ENCODE measurements at places on chromosomes 1 and 21.
A peak's percentile ranks its signal among the peaks of the same experiment; 100 is the strongest.

- H3K27ac ChIP-seq, result no peak overlapping the region
- no peak overlapping the region for H3K4me3 ChIP-seq
- no peak for DNase-seq
Measured at GRCh38 chr1:213082420-213083111, 31.5 kb downstream of the RPS6KC1 start.

DNA sequence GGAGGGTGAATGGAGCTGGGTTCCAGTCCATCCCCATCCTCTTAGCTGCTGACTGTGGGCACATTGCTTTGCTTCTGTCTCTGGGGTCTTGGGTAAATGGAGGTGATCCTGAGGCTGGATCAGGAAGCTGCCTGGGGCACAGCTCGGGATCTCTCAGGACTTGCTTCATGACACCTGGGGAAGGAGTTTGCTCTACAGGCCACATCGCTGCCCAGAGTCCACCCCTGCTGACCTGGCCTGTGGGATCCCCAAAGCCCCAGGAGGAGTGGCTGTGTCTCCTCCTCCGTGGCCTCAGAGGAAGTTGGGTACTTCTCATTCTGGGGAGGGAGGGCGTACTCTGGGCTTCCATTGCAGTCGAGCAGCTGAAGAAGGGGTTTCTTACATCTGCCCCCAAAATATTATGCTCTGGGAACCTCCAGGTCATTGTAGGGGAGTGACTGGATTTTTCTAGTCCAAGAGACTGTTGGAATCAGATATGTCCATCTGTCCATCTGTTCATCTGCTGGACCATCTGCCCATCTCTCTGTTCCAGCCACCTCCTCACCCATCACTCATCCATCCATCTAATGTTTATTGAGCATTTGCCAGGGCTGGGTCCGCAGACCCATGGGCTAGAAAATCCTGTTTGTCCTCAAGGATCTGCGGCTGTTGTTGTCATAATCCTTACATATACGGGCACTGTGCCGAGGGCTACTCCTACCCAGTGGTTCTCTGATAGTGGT lies 45.9 kb downstream of the ARHGEF10L start:
- no peak for DNase-seq
- no peaks in the 10 kb centered on the region for H3K36me3 ChIP-seq
- H3K4me3 ChIP-seq, result no peak overlapping the region
- no peak overlapping the region for H3K27ac ChIP-seq
- no peaks in the 10 kb centered on the region for H3K27me3 ChIP-seq
- H3K4me1 ChIP-seq, result peaks cover 45% of the 10 kb centered on the region

DNA sequence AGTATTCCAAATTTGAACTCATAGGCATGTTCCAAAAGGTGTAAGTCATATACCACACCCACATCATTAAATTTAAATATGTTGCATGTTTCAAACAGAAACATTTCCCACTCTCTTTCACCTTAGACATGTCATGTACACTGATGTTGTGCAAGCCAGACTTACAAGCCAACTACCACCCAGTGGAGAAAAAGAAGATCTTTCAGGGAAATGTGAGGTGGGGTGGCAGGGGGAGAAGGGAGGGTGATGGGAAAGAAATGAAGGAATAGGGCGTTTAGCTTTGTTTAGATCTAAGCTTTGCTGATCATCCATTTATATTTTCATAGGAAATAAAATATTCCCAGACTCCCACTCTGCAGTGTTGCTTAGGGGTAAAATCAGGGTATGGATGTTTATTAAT lies 1.6 kb downstream of the NEGR1 start:
- no peak for DNase-seq
- no peak overlapping the region for H3K27ac ChIP-seq
- H3K27me3 ChIP-seq, result no peaks in the 10 kb centered on the region
- H3K36me3 ChIP-seq, result no peaks in the 10 kb centered on the region
- H3K4me1 ChIP-seq, result no peaks in the 10 kb centered on the region

DNA sequence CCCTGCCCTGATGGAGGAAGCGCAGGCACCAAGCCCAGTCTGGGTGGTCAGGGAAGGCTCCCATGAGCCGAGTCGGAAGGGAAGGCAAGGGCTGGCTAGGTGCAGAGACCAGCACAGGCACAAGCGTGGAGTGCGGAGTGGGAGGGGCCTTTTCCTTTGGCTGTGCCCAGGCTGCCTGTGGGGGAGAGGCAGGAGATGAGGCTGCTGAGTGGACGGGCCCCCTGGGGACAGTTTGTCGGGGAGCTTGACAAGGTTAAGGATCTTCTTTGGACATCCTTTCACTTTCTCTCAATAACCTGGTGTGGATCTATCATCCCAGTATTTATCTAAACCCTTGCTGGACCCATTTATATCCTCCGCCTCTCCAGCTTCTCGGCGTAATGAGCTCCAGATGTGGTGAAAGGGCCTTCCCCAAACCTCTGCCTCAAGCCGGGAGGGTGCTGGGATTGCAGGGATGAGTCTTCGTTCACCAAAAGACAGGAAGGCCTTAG lies 42.9 kb downstream of the EPHB2 start:
- no peaks in the 10 kb centered on the region for H3K36me3 ChIP-seq
- no peak overlapping the region for H3K4me3 ChIP-seq
- no peak for DNase-seq
- peaks cover 9% of the 10 kb centered on the region for H3K4me1 ChIP-seq

DNA sequence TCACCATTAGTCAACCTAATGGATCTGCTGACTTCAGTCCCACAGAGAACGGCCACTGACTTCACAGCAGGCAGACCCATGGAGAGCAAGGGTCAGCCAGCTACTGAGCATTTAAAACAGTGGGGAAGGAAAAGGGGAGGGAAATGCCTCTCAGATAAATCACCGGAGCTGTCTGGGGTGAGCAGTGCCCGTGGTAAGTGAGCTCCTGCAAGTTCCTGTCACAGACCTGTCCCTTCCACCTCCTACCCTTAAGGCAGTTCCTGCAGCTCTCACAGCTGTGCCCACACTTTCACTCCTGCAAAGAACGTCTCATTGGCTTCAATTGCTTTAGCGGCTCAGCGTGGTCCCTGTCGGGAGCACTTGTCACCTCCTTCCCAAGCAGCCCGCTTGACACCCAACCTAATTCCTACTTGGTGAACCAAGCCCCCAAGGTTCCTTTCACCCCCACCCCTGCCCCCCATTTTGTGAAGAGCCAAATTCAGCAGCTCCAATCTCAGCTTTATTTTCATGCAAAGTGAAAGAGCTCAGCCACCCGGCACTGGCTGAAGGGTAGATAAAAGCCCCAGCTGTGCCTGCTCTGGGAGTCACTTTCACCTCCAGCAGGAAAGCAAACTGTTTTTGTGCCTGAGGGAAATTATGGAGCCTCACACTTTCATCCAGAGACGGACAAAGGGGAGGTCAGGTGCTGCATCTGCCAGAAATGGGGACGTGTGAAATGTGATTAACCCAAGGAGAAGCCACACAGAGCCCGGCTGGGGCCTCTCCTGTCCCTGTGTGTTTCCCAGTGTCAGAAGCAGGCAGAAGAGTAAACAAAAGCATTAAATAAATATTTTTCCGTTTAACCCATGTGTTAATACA lies 306.2 kb downstream of the TTLL7 start:
- peak overlapping the region; percentile 23 for H3K4me3 ChIP-seq
- H3K27ac ChIP-seq, result no peak overlapping the region
- peak; percentile 19 for DNase-seq
- no peaks in the 10 kb centered on the region for H3K4me1 ChIP-seq
- H3K36me3 ChIP-seq, result no peaks in the 10 kb centered on the region
- no peaks in the 10 kb centered on the region for H3K27me3 ChIP-seq

- peak; percentile 79 for DNase-seq
- H3K36me3 ChIP-seq, result no peaks in the 10 kb centered on the region
- H3K27me3 ChIP-seq, result no peaks in the 10 kb centered on the region
- peaks cover 5% of the 10 kb centered on the region for H3K4me1 ChIP-seq
Measured at GRCh38 chr1:153728305-153729066, 636 bp downstream of the INTS3 start.

DNA sequence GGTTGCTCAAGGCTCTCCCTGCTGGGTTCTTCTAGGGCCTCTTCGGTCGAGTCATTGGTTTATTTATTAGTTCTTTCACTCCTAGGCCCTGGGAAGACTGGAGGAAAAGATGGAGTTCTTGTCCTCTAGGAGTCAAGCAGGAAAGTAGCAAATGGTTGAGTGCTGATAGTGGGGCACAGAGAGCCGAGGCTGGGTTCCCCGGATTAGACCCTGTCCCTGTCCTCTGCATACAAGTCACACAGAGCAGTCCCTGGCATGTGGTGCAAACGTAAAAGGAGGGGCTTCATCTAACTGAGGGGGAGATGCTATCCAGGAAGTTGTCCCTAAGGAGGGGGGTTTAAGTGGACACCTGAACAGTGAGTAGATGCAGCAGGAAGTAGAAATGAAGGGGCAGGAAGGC lies 19.2 kb upstream of the KCNE2 start:
- H3K27me3 ChIP-seq, result no peaks in the 10 kb centered on the region
- DNase-seq, result no peak
- H3K27ac ChIP-seq, result no peak overlapping the region

- H3K27ac ChIP-seq, result no peak overlapping the region
- H3K4me1 ChIP-seq, result peaks cover 25% of the 10 kb centered on the region
- H3K4me3 ChIP-seq, result no peak overlapping the region
- peaks cover 20% of the 10 kb centered on the region for H3K36me3 ChIP-seq
Measured at GRCh38 chr1:85273397-85273796, 3.0 kb downstream of the BCL10 start.

- H3K4me1 ChIP-seq, result no peaks in the 10 kb centered on the region
- no peak for DNase-seq
- H3K27ac ChIP-seq, result no peak overlapping the region
- H3K4me3 ChIP-seq, result no peak overlapping the region
Measured at GRCh38 chr1:245463392-245464165, 308.8 kb downstream of the KIF26B start.

GRCh38 chr1:116368241-116368640 lies 4.8 kb upstream of the ATP1A1 start:
- no peaks in the 10 kb centered on the region for H3K36me3 ChIP-seq
- H3K4me3 ChIP-seq, result no peak overlapping the region
- no peaks in the 10 kb centered on the region for H3K4me1 ChIP-seq
- H3K27ac ChIP-seq, result no peak overlapping the region

Measured in pancreas (tissue), 10 donors.